Endothelial cell of umbilical vein (primary cell): ENCODE measurements at places on chromosomes 3 and 15. TPM values are rescaled to one million over a fixed set of nuclear protein-coding genes. Genes with fewer than 3 reads are reported as not detected.

NEK10 gene
- total RNA-seq, result 4.6 and 5.0 TPM in 2 replicates

LMAN1L gene
- not detected in 2 replicates for total RNA-seq

GRCh38 chr3:126578702-126579101 is 20.0 kb upstream of the C3orf22 start:
- H3K4me3 ChIP-seq, result no peak overlapping the region
- no peak for DNase-seq
- peaks cover 12% of the 10 kb centered on the region for H3K27me3 ChIP-seq
- no peaks in the 10 kb centered on the region for H3K4me1 ChIP-seq

DNA sequence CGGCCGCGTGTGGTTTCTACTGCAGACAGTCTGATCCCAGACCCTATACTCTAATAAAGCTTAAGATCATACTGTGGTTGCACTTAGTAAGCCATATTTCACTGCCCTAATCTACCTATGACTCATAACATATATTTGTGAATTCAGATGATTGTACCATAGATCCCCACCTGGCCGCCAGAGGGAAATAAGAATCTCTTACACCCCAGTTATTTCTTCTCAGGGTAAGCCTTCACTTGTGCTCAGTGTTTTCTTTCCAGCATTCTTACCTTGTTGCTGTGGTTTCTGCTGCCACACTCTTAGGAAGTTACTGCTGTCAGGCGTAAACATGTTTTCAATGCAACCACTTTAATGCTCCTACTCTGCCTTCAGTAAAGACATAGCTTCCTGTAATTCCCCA is 105.9 kb downstream of the B3GALNT1 start:
- no peaks in the 10 kb centered on the region for H3K36me3 ChIP-seq
- no peaks in the 10 kb centered on the region for H3K27me3 ChIP-seq
- no peaks in the 10 kb centered on the region for H3K4me1 ChIP-seq
- H3K4me3 ChIP-seq, result no peak overlapping the region

DNA sequence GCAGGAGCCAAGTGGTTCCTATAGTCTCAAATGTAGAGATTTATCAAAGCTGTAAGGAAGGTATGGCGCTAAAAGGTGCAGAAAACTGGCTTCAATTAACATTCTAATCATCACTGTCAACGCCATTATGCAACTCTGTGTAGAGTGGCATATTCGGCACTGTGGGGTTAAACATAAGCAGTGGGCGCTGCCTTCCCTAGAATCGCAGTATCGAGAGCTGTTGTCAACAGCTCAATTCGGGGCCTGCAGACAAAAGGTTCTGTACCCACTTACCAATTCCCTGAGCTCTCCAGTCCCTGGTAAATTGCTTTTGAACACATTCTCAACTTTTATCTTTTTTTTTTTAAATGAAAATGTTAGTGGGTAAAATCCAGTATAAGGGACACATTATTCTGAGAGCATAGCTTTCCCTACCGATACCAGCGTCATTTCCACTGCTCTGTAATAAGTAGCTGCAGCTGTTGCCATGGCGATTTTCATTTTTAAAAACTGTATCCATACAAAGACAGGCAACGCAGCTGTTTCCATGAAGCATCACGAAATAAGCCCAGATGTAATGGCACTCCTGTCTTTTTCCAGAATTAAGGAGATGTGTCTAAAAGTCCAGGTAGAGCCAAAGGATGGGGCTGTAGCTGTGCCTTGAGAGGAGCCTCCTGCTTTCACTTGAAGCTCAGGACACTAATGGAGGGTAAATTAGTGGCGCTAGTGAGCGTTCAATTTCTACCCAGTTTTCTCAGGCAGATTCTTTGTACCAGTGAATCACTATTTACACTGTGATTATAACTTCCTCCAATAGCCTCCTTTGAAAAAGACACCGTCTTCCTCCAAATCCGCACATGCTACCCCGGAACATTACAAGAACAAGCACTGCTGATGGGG is 250.3 kb downstream of the SLC9A9 start:
- H3K27me3 ChIP-seq, result no peaks in the 10 kb centered on the region
- no peak overlapping the region for H3K4me3 ChIP-seq
- peaks cover 2% of the 10 kb centered on the region for H3K4me1 ChIP-seq

- H3K4me3 ChIP-seq, result no peak overlapping the region
- H3K4me1 ChIP-seq, result peaks cover 13% of the 10 kb centered on the region
- H3K27me3 ChIP-seq, result peaks cover 2% of the 10 kb centered on the region
- no peak for DNase-seq
- no peak overlapping the region for H3K27ac ChIP-seq
These were observed 2.2 kb downstream of the EID1 start for GRCh38 chr15:48880070-48880634.

GRCh38 chr15:63063164-63063756 is 20.7 kb downstream of the TPM1 start:
- no peak overlapping the region for H3K4me3 ChIP-seq
- H3K4me1 ChIP-seq, result peaks cover 3% of the 10 kb centered on the region
- H3K27ac ChIP-seq, result no peak overlapping the region
